ENCODE measurements at places on chromosomes 2 and 18.

DNA sequence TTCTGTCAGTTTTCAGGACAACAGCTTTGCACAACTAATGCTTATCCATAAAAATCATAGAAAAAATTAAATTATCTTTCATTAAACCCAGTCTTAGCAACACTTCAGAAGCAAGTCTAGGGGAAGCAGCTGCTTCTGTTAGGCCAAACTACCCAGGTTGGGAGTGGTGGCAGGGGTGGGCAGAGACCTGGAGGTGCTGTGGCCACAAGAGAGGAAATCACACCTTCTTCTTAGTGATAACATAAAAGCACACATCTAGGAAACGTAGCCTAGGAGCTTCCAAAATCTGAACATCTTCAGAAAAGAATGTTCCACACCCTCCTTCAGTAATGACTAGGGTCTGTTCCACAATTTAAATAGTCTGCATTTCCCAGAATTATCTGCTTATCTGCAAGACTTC lies 32.3 kb upstream of the FRZB start:
- DNase-seq: no peak

DNA sequence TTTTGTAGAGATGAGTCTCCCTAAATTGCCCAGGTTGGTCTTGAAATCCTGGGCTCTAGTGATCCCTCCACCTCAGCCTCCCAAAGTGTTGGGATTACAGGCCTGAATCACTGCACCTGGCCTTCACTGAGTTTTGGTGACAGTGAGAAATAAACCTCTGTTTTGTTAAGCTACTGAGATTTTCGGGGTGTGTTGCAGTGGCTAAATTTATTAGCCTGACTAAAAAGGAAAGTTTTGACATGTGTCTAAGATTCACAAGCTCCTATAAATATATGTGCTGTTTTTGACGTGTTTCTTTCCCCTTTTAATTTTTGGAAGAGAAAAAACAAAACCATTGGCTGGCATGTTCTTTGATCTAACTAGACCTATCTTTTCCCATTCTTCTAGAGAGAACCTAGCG lies 190.5 kb upstream of the MC4R start:
- no peak for DNase-seq

DNA sequence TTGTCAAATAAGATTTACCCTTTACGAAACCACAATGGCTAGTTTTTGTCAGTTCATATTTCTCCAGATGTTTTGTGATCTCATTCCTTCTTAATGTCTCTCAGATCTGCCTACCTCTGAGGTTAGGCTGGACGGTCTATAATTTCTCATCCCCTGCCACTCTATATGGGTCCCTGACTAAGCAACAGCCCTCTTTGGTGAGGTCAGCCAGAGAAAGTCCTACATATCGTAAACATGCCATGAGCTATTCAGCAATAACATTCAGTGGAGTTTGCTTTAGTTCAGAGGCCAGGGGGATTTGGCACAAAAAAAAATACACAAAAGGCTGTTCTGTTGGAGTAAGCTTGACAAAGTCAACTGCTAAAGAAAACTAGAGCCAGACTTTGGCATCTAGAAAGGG lies 192.1 kb upstream of the NCKAP5 start:
- DNase-seq: no peak

DNA sequence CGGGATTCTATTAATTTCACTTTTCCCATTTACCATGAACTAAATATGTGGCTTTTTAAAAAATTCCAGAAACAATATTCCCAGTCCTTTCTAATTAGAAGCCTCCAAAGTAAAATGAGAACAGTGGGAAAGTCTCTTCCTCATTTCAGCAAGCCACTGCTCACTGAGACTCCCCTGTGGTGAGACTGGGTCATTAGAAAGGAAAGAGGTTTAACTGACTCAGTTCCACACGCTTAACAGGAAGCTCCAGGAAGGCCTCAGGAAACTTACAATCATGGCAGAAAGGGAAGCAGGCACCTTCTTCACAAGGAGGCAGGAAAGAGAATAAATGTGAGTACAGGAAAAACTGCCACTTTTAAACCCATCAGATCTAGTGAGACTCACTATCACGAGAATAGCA lies 258.9 kb upstream of the CHAC2 start:
- no peak for DNase-seq

GRCh38 chr2:74915743-74916142 lies 42.7 kb upstream of the POLE4 start:
- peak; percentile 37 for DNase-seq

GRCh38 chr18:49090901-49091300 lies 140.1 kb upstream of the SMAD7 start:
- no peak for DNase-seq

DNA sequence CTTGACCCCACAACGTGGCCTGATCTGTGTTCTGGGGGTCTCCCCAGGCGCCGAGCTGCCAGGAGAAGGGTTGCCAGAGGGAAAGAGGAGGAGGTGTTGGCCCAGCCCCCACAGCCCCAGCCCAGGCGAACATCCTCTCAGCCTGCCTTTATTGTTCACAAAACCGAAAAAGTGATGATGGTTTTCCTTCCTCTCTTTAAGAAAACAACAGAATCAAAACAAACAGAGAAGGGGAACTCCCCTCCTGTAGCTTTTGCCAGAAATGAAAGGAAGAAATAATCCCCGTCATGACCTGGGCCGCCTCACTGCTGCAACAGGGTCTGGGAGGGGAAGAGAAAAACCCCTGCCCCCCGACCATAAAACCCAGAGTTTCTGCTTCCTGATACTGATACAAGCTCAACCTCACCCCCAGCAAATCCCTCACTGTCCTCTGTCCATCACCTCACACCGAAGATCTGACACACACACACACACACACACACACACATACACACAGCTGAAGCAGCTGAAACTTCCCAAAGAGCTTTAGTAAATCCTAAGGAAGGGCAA lies 52.0 kb downstream of the ZFP36L2 start:
- DNase-seq: no peak

DNA sequence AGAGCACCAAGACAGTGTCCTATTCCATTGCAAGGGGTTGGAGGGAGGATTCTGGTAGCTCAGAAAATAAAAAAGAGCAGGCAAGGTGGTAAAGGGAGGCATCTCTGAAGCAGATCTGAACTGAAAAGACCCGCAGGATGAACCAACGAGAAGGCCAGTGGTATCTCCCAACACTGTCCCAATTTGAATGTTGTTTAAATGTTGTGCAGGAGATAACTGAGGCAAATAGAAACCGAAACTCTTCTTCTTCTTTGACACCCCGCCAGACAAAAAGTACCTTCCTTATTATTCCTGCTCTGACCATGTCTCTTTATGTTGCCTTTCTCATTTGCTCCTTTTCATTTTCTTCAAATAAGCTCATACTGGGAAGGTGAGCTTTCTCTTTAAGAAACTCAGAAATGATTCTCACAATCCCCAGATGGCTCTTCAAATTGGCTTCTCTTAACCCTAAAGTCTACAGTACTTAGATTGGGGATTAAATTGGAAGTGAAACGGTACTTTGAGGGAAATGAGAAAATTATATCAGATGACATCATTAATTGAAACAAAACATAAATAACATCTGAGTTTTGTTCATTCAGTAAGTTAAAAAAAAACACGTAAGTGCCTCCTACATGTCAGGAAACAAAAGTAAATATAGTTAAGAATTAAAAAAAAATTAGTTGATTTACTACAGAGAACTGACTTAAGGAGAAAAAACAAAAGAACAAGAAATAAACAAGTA lies 143.6 kb downstream of the WDPCP start:
- DNase-seq: no peak

DNA sequence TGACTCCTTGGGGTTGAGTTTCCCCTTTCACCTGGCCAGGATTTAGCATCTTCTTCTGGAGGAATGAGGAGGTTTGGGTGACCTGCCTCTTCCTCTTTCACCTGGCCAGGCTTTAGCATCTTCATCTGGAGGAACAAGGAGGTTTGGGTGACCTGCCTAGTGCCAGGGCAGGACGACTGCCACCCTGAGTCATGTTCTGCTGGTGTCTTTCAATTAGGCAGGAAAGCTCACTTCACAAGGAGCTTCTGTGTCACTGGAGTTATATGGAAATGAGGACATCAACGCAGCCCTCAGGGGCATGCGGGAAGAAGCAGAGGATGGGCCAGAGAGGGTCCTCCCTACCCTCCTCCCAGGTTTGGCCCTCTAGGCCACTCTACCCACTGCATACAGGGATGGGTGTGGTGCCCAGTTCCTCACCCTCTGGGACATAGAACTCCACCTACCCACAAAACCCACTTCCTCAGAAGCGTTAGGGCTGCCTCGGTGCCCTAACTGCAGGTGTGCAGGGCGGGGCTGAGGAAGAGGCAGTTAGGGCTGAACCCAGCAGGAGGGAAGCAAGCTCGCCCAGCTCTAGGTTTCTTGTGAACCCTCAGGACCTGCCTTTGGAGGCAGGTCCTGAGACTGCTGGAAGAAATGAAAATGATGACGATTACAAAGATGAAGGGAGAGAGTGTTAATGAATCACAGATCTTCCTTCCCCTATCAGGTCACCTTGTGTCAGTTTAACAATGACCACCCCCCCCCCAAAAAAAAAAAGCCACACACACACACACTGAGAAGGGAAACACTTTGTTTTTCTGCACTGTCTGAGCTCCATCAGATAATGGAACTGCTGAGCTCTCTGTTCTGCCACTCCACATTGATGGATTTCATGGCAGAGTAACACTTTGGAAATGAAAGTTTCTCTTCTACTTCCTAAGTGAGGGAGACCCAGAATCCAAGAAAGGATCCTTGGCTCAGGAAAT lies 71.0 kb downstream of the ARL4C start:
- DNase-seq: no peak

- no peak for DNase-seq
These were observed 355.6 kb downstream of the TNS1 start for GRCh38 chr2:217647226-217647625.

- no peak for DNase-seq
These were observed 55.1 kb downstream of the AAK1 start for GRCh38 chr2:69588403-69588802.

- peak; percentile 84 for DNase-seq
These were observed 155.2 kb downstream of the SH3BP4 start for GRCh38 chr2:235106874-235107639.

GRCh38 chr2:224009605-224010315 lies 29.3 kb downstream of the SERPINE2 start:
- DNase-seq: peak; percentile 18

GRCh38 chr2:222424729-222425671 lies 657 bp downstream of the SGPP2 start:
- DNase-seq: no peak

- DNase-seq: peak; percentile 79
These were observed 19.6 kb upstream of the IL1A start for GRCh38 chr2:112803691-112804521.

DNA sequence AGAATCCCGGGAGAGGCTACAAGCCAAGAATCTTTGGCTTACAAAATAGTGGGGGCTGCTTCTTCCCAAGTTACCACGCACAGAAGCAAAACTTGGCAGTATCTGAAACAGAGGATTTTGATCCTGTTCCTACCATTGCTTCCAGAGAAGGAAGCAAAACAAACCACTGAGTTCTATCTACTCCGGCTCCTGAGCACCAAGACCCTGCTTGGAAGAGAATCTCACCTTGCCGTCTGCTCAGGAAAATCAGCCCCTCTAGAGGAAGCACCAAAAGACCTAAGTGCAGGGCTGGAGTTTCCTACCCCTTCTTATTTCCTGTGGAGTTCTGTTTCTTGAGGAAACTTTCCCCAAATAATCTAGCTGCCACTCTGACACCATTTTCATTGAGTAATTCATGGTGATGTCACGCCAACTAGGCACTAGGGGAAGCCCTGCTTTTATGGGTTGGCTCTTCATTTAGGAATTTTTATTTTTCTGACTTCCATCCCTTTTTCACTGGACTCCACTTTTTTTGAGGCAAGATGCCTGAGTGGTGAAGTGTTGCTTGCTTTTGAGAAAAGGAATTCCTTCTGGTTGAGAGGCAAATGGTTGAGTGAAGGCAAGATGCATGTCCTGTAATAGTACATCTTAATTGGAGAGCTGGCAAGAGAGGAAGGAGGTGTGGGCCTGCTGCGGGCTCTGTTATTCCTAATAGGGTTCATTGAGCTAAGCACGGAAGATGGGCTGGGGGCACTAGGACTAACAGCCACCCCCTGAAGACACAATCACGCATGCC lies 36.8 kb upstream of the EML4 start:
- DNase-seq: peak; percentile 38

DNA sequence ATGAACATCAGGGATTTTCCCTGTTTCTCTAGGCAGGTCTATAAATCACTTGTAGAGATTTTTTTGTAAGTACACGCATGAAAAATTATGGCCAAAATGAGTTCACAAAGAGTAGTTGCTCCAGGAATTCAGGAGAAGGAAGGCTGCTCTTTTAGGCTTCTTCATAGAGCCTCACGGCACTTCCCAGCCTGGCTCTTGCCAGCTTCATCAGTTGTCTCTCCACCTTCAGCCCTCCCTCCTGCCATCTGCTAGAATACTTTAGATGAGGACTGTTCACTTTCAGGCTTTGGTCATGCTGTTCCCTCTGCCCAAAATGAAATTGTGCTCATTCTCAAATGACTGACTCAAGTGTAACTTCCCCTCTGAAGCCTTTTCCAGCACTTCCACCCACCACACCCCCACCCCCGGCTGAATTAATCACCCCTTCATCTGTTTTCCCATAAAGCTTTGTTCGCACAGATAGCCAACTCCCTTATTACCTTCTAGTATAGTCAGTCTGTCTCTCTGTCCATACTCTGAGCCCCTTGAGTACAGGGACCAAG lies 1.8 kb upstream of the ABCA12 start:
- no peak for DNase-seq

GRCh38 chr2:75053484-75054112 lies 95.2 kb downstream of the POLE4 start:
- peak; percentile 17 for DNase-seq

GRCh38 chr2:3610415-3610814 lies 15.5 kb downstream of the COLEC11 start:
- DNase-seq: no peak

DNA sequence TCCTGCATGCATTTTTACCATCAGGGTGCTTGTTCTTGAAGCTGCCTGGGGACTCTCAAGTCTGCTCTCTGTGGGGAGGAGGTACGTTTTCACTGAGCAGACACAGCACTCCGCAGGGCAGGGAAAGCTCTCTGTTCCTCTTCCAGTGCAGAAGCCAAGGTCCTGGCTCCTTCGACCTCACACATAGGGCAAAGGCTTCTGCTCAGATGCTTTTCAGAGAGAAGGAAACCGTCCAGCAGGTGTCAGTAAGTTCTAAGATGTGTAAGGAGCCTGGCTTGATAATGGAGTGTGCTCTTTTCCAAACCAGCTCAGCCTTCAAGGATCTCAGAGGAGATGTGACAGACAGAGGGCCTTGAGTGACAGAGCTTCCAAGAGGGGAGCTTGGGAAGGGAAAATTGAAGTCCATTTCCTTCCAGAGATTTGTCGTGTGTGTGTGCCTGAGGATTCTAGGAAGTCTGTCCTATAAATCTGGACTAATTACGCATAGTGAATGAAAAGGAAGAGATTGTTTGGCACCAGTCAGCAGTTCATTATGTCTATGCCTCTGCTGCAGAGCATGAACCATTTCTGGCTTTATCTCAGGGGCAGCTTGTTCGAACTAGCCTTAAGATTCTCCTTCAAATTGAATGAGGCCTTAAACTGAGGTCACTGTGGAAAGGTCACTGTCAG lies 67.3 kb upstream of the UPP2 start:
- peak; percentile 35 for DNase-seq
